ENCODE measurements at places on chromosomes 2 and 18. TPM values are rescaled to one million over a fixed set of nuclear protein-coding genes. Genes with fewer than 3 reads are reported as not detected.

- DNase-seq, result no peak
Observed at GRCh38 chr2:235095569-235095968, 143.8 kb downstream of the SH3BP4 start.

TTN gene
- 1.0 TPM for polyA plus RNA-seq

DNA sequence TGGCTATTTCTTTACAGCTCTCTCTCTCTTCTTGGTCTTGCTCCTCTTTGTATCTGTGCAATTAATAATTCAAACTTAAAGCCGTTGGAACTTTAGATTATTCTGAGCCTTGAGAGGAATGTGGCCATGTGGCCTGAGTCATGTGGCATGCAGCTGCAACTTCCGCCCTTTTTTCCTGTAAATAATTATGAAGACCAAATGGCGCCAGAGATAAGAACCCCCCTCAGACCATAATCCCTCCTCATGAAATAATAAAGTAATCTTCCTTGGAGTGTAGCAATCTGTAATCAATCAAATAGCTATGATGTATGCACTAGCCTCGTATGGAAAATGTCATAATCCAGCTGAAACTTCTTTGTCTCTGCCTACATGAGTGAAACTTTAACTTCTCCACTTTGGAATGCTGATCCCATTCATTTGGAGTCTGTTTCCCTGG, 13.5 kb upstream of the TWSG1 start:
- DNase-seq, result peak; percentile 38

DNA sequence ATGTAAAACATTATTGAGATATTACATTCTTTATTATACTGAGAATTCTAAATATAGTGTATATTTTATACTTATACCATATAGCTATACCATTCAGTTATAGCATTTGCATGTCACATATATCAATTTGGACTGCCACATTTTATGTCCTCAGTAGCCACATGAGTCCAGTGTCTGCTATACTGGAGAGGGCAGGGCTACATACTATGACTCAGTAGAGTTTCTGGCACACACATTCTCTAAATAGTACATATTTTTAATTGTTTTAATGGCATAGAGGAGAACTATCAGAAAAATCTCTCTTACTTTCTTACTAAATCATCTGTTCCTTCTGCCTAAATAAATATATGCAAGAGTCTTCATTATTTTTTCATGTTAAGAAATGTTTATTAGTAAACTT, 55.4 kb upstream of the COL5A2 start:
- no peak for DNase-seq

- no peak for DNase-seq
Observed at GRCh38 chr2:236236559-236237452, 27.4 kb downstream of the ASB18 start.

DLX1 gene
- 0.12 TPM for polyA plus RNA-seq

GRCh38 chr18:41466436-41467160, 488.4 kb upstream of the PIK3C3 start:
- DNase-seq, result no peak

POMC gene
- polyA plus RNA-seq, result 5.7 TPM

GRCh38 chr2:212596276-212596675, 57.7 kb upstream of the ERBB4 start:
- DNase-seq, result no peak

GRCh38 chr18:79916128-79916494, 35.3 kb downstream of the SLC66A2 start:
- no peak for DNase-seq

- no peak for DNase-seq
Observed at GRCh38 chr2:19189391-19189790, 169.0 kb downstream of the OSR1 start.

TMEM163 gene
- polyA plus RNA-seq, result 1.3 TPM

GRCh38 chr2:113167115-113167932, 6.4 kb upstream of the PSD4 start:
- no peak for DNase-seq

- no peak for DNase-seq
Observed at GRCh38 chr2:203849010-203849409, 18.6 kb upstream of the CTLA4 start.

MDH1B gene
- polyA plus RNA-seq, result 17.0 TPM

GRCh38 chr18:75131381-75132000, 77.4 kb downstream of the PTGR3 start:
- DNase-seq, result no peak

GRCh38 chr2:182649316-182649715, 66.7 kb upstream of the DNAJC10 start:
- DNase-seq, result no peak

- no peak for DNase-seq
Observed at GRCh38 chr2:28378679-28379584, 13.7 kb upstream of the FOSL2 start.

MFSD2B gene
- polyA plus RNA-seq, result 2.4 TPM

MC4R gene
- polyA plus RNA-seq, result 0.18 TPM

- no peak for DNase-seq
Observed at GRCh38 chr2:8406271-8406670, 275.6 kb upstream of the ID2 start.

- no peak for DNase-seq
Observed at GRCh38 chr2:199431746-199432213, 26.0 kb downstream of the SATB2 start.

- no peak for DNase-seq
Observed at GRCh38 chr2:27001950-27002349, 30.8 kb upstream of the TMEM214 start.

KIF1A gene
- 9.0 TPM for polyA plus RNA-seq

- no peak for DNase-seq
Observed at GRCh38 chr2:128452024-128452411, 133.3 kb upstream of the HS6ST1 start.

DNA sequence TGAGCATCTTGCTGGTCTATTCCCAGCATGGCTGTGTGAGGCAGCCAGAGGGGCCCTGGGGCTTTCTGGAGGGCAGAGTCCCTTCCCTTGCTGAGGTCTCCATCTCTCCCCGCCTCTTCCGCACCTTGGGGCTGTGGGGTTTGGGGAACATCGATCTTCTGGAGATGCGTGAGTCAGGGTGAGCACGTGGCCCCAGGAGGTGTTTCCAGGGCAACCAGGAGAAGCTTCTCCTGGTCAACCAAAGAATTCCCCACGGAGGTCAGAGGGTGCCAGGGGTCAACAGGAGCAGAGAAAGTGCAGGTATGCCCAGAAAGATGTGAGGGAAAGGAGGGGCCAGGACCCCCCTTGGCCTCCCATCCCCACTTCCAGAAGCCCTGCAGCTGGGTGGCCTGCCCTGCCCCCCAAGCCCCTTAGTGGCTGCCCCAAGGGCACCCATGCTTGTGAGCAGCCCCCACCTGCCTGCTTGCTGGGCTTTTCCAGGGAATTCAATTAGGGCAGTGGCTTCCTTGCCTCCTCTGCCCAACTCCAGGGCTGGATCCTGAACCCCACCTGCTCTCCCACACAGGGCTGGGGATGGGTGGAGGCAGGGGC, 2.8 kb upstream of the PROM2 start:
- no peak for DNase-seq

- peak; percentile 40 for DNase-seq
Observed at GRCh38 chr2:170235860-170236679, 58.1 kb downstream of the MYO3B start.

DNA sequence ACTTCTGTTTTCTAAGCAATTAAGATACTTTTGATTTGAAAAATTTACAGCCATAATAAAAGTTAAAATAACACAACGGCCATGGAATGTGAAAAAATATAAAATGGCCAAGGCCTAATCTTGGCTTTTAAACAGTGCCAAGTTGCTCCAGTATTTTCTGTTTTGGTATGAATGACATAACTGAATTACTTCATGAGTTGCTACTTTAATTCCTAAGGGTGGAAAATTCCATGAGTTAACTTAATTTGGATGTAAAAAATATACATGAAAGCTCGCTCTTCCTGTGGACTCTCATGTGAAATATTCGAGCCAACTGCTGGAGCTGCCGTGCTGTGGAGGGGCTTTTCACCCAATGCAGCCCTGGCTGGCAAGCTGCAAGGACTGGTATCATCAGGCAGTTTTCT, 286.0 kb upstream of the CCDC68 start:
- DNase-seq, result no peak

DNA sequence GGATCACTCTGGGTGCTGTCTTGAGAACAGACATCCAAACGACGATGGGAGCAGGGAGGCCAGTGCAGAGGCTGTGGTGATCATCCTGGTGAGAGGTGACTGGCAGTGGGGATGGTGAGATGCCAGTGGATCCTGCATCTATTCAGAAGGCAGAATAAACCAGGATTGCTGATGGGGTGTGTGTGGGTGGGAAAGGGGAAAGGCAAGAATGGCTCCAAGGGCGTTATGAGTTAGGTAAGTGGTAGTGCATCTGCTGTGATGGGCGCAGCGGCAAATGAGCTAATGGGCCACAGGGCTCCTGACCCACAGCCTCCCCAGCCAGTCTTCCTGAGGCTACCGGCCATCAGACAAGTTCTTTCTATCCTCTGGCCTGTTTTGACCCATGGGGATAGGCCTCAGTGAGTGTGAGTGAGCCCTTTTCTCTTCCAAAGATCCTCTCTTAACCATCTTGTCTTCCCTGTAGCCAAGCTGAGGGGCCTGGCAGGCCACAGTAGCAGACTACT, 29.6 kb downstream of the SERTAD2 start:
- no peak for DNase-seq

DNA sequence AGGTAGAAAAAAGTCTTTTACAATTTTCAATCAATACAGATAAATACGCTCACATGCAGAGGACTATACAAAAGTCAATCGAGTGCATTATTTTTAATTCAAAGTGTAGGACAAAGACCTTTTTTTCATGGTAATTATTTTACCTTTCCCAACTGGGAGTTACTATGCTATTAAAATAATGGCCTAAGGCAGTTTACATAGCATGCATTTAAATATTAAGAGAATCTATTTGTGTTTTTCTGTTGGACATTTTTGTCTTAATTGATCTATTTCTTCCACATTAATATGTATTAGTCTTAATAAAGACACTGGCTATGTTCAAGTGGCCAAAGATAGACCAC, 130.2 kb upstream of the MAP3K20 start:
- no peak for DNase-seq

DNA sequence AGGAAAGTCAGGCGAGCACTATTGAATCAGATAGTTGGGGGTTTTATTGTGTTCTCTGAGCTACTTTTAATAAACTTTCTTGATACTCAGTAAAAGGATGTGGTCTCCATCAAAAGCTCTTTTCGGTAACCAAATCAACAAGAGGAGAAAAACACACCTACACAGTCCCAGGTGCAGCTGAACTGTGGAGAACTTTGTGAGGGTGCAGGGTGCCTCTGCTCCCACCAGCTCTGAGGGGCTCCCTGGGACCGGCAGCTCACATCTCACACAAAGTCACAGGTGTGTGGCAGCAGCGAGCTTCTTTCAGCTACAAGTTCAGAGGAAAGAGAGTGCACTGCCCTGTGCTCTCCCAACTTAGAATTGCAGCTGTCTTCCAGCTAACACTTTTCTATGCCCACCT, 650.4 kb downstream of the RNF144A start:
- DNase-seq, result no peak

GRCh38 chr2:214830794-214831346, 21.4 kb upstream of the BARD1 start:
- no peak for DNase-seq

DNA sequence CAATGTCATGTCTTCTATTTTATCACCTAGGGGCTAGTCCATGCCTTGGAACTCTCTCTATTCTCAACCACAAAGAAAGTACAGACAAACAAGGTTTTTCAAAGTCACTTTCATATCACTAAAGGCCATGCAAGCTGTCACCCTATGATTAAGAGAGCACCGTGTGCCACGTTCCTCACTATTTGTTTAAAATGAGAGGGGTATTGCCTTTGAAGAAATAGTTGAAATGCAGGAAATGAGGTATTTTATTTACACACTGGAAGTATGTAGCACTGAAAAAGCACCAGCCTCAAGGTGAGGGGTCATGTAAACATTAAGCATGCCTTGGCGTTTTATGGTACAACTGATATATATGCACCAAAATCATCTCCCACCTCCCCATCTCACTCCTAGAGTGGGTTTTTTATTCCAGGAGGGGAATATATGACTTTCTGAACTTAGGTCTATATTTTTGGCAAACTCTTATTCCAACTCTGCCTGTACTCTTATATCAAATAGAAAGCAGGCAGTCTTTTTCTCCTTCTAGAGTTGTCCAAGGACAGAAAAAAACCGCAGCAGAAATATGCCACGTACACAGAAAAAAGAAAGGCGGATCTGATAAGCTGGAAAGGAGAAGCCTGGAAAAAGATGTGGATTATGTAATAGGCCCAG, 53.5 kb downstream of the VSNL1 start:
- no peak for DNase-seq

DNA sequence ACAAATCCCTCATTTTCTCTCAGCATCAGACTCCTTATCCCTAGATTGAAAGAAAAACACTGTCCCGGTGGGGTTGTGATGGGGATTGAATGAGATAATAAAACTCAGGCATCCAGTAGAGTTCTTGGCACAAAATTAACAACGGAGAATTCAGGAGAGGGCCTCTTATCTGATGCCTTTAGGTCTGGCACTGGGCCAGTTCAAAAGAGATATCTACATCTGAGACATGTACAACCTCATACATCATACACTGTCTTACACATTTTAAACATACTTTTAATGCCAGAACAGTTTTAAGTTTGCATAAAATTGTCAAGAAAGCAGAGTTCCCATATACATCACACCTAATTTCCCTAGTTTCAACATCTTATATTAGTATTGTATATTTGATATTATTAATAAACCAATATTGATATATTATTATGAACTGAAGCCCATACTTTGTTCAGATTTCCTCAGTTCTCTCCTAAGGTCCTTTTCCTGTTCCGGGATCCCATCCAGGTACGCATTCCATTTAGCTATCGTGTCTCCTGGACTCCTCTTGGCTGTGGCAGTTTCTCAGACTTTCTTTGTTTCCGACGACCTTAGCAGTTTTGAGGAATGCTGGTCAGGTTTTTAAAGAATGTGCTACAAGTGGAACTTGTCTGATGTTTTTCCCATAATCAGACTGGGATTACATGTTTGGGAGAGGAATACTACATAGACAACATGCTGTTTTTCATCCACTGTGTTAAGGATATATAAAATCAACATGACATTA, 27.8 kb downstream of the NXPH2 start:
- no peak for DNase-seq

- DNase-seq, result no peak
Observed at GRCh38 chr2:84858123-84858522, 22.8 kb downstream of the TRABD2A start.

DNA sequence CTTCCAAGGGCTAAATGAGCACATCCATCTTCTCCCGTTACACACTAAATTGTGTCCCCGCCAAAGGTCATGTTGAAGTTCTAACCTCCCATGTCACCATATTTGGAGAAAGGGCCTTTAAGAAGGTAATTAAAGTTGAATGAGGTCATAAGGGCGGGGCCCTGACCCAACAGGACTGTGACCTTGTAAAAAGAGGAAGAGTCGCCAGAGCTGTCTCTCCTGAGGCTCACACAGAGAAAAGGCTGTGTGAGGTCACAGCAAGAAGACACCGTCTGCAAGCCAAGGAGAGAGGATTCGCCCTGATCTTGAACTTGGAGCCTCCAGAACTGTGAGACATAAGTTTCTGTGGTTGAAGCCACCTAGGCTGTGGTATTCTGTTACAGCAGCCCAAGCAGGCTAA, 24.1 kb downstream of the TRABD2A start:
- DNase-seq, result no peak

- no peak for DNase-seq
Observed at GRCh38 chr2:178829981-178830380, 22.8 kb upstream of the TTN start.

- DNase-seq, result no peak
Observed at GRCh38 chr2:61620244-61621159, 82.3 kb upstream of the XPO1 start.

GRCh38 chr2:149353421-149353820, 23.0 kb downstream of the LYPD6 start:
- DNase-seq, result no peak

- DNase-seq, result no peak
Observed at GRCh38 chr2:105455488-105456003, 56.7 kb upstream of the FHL2 start.
